Smooth muscle cell of the pulmonary artery (primary cell): ENCODE measurements at places on chromosomes 4 and X. TPM values are rescaled to one million over a fixed set of nuclear protein-coding genes. Genes with fewer than 3 reads are reported as not detected.

Gene ZNF711
- 0.23 and 0.33 TPM in 2 replicates for total RNA-seq

Gene BEX2
- total RNA-seq, result 1.0 and 1.9 TPM in 2 replicates

Gene DDIT4L
- total RNA-seq, result 5.0 and 17.8 TPM in 2 replicates

Gene PAGE3
- total RNA-seq, result not detected in 2 replicates
